ENCODE measurements at places on chromosomes 6 and 20.

DNA sequence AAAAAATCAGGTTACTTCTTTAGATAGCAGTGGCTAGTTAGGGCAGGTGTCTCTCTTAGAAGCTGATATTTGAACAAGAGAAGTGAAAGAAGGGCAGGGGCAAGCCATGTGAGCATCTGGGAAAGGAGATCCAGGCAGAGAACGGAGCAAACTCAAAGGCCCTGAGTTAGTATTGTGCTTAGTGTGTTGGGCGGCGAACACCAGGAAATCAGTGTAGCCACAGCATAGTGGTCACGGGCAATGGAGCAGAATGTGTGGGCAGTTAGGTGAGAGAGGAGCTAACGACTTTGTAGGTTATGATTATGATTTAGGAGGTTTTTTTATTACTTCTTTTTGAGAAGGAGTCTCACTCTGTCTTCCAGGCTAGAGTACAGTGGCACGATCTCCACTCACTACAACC lies 229.3 kb downstream of the TMEM242 start:
- no peak for DNase-seq

GRCh38 chr6:136425793-136426192 lies 124.4 kb downstream of the MAP7 start:
- no peak for DNase-seq

- DNase-seq = no peak
These were observed 125.0 kb downstream of the SLC23A2 start for GRCh38 chr20:4876301-4876700.

DNA sequence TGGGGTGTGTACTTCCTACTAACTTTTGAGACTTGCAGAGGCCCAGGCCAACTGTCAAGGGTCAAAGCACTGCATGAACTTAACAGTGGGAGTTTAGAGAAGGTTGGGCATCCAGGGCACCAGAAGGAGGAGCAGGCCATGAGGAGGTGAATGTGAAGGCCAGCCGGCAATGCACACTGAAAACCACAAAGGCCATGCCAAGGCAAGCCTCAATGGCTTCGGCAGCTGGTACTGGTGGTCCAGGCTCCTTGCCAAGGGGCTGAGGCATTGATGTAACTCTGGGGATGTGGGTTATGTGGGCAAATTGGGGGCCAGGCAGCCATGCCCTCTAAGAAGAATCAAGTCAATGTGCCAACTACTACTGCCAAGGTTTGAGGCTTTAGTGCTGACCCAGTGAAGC lies 222.4 kb downstream of the UNC5CL start:
- no peak for DNase-seq
